Cerebellum (tissue), 4 donors: ENCODE measurements at places on chromosomes 6 and 20.

GRCh38 chr20:6169251-6169650 lies 46.4 kb upstream of the FERMT1 start:
- no peak for DNase-seq

DNA sequence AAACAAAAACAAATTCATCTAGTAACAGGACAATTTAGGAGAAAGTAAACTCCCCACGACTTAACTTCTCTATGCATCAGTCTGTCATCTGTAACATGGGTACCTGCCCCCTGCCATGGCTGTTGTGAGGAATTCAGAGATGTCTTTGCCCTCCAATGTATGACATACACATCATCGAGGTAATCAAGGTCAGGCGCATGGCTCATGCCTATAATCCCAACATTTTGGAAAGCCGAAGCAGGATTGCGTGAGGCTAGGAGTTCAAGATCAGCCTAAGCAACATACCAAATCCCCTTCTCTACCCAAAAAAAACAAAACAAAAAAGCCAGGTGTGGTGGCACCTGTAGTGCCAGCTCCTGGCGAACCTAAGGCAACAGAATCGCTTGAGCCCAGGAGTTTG lies 9.0 kb downstream of the EEF1A1 start:
- DNase-seq, result no peak

DNA sequence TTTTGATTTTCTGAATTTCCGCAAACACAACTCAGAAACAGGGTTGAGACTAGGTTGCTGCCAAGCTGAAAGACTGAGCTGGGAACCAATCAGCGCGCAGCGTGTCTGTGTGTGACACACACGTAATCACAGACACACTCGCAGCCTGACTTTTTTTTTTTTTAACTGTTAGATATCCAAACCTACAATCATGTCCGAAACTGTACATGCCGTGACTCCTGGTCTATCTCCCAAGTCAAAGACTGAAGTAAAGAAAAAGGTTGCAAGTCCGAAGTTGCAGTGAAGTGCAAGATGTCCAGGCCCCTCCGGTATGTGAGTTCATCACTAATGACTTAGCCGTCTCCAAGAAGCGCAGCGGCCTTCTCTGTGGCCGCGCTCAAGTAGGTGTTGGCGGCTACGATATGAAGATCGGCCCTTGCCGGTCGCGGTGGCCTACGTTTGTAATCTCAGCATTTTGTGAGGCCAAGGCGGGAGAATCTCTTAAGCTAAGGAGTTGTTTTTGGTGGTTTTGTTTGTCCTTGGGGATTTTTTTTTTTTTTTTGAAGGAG lies 108.2 kb downstream of the HFE start:
- DNase-seq, result peak; percentile 92

- DNase-seq, result no peak
These were observed 109.8 kb upstream of the ATXN1 start for GRCh38 chr6:16871047-16871446.

DNA sequence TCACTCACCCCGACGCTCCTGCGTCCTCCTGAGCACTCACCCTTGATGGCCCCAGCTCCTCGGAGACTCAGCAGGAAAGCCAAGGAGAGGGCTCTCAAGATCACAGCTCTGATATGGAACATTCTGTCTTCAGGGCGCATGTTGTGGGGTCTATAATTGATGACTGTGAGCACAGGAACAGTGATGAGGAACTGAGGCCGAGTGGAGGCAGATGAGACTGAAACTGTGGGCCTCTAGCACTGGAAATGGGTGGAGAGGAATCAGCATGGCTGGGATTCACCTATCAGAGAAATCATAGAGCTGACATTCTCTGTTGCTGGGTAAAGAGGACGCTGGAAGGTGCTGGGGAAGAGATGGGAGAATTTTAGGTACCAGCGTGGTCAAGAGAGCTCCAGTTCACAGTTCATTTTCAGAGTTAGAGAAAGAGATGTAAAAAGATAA lies at the start of gene HLA-DPA1:
TSS of gene HLA-DPA1 (minus strand) at position 219 of the 441 bp plus-strand sequence.
- DNase-seq, result peak; percentile 61

DNA sequence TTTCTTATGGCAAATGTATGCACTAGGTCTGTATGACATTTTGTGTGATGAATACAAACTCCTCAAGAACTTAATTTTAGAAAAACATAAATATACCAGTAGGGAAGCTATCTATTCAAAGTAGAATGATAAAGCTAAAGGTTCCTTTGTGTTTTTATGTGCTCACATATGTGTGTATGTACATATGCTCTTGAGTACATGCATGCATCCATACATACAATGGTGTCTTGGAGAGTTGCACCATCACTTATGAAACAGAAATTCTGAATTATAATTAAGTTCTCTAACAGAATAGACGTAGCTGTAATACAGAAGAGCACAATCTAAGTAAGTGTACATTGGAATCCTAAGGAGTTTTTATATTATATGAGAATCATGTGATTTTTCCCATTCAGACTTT lies 2.3 kb downstream of the NKAIN2 start:
- DNase-seq, result no peak

GRCh38 chr6:16840725-16841124 lies 79.5 kb upstream of the ATXN1 start:
- no peak for DNase-seq

GRCh38 chr20:54167909-54168872 lies 5.6 kb downstream of the CYP24A1 start:
- DNase-seq, result no peak

DNA sequence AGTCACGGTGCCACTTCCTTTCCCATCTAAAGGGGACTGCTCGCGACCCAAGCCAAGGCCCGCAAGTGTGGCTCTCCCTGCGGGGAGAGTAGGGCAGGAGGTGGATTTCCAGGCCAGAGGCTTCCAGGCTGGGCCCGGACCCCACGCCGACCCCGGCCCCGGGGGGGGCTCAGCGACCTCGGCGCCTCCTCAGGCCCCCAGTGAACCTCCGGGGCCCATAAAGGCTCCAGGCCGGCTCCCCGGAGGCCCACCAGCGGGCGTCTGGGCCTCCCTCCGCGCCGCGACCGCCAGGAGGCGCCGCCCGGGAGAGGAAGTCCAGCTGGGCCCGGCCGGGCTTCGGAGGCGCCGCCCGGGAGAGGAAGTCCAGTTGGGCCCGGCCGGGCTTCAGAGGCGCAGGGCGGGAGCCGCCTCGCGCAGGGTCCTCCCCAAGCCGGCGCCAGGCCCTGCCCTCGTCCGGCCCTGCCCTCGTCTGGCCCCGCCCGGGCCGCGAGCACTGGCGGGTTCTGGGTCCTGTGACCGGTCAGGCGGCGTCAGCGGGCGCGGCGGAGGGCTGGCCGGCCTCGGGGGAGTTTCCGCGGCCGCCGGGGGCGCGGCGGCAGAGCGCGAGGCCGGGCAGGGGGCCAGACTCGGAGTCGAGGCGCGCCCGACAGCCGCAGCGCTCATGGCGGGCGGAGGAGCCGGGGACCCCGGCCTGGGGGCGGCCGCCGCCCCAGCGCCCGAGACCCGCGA lies at the start of gene RAB32:
TSS of gene RAB32 (plus strand) at position 623 of the 729 bp plus-strand sequence. CDS start at position 662, 39 bp downstream.
- peak; percentile 79 for DNase-seq

- no peak for DNase-seq
These were observed 21.3 kb upstream of the SLC22A7 start for GRCh38 chr6:43276577-43277305.

DNA sequence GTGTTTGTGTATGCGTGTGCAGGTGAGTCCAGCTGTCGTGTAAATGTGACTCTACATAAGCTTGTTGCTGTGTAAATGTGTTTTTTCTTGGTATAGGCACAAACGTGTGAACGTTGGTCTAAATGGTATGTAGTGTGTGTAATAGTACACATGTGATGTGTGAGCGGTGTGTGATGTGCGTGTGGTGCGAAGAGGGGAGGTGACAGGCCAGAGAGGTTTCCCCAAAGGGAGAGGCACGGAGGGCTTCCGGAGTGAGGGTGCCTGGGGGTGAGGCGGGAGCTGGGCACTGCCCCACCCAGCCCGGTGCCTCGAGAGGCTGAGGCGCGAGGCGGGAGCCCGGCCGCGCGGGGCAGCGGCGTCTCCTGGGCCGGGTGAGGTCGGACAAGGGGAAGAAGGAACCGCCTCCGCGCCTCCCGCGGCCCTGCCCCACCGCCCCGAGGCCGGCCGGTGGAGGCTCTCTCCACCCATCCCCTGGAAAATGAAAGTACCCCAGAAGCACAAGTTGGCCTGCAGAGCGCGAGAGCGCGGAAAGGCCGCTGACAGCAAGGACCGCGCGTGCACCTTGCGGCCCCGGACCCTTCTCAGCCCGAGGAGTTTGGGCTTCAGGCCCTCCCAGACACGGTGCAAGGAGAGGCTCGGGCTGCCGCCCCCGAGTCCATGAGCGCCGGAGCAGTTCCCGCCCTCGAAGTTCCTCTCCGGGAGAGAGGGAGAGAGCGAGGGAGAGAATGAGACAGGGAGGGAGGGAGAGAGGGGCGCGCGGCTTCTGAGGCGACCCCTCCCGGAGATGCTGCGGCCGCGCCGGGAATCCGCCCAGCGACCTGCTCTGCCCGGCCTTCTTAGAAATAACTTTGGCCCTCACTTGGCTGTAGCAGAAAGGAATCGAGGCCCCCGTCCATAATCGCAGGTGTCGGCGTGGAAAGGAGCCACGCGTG lies 43.2 kb upstream of the OSTM1 start:
- no peak for DNase-seq

DNA sequence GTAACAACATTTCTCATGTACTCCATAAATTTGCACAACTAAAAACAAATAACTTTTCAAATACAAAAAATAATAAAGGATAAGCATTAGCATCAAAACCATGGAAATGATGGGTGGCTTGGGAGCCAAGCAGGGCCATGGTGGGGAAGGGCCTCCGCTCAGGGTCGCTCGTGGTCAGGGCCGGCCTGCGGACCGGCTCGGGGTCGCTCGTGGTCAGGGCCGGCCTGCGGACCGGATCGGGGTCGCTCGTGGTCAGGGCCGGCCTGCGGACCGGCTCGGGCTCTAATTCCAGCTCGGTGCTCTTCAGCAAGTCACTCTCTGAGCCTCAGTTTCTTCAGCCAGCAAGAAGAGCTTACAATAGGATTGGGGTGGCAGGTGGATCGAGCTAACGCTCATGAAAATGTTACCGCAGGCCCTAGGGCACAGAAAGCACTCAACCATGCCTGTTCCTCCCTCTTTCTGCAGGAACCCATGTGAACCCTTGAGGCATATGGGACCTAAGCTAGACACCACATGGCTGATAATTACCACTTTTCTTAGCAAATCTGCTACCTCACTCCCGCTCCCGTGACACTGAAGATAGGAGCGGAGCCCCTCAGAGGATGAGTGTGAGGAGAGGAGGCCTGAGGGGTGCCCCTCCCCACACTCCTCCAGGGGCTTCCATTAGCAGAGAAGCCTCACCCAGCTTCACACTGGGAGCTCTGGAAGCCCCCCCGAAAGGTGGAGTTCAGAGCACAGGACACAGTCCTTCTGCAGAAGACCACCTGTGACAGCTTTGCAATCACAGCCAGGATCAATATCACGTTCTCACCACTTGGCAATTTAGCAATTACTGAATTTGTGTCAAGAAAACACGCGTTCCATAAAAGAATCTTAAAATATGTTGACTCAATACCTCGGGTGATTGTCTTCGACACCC lies 103.0 kb downstream of the PSMB1 start:
- no peak for DNase-seq

GRCh38 chr6:35341557-35341956 lies 801 bp upstream of the PPARD start:
- DNase-seq, result no peak

GRCh38 chr20:21436205-21436604 lies 38.9 kb upstream of the NKX2-4 start:
- DNase-seq, result no peak

- DNase-seq, result peak; percentile 73
These were observed 29.8 kb upstream of the NEDD9 start for GRCh38 chr6:11262242-11262641.

- no peak for DNase-seq
These were observed 275.1 kb upstream of the IMPG1 start for GRCh38 chr6:76347539-76347938.

GRCh38 chr20:13449868-13450434 lies 188.8 kb downstream of the TASP1 start:
- no peak for DNase-seq

DNA sequence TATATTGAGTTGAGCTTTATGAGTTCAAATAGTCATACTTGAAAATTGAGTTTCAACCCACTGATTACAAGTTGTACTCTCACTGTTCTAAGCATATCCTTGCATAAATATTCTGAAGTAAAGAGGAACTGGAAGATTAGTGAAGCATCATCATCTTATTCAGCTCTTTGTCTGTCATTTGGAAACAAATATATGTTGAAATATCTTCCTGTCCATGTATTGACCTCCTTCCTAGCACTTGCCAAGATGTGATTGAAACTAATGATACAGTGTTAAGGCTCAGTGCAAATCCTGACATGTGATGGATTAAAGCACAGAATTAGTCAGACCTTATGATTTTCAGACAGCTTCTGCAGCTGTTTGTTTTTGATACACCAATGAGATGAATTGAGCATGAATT lies 434.3 kb downstream of the TBC1D32 start:
- no peak for DNase-seq

GRCh38 chr6:107843400-107843799 lies 19.3 kb upstream of the SCML4 start:
- no peak for DNase-seq

DNA sequence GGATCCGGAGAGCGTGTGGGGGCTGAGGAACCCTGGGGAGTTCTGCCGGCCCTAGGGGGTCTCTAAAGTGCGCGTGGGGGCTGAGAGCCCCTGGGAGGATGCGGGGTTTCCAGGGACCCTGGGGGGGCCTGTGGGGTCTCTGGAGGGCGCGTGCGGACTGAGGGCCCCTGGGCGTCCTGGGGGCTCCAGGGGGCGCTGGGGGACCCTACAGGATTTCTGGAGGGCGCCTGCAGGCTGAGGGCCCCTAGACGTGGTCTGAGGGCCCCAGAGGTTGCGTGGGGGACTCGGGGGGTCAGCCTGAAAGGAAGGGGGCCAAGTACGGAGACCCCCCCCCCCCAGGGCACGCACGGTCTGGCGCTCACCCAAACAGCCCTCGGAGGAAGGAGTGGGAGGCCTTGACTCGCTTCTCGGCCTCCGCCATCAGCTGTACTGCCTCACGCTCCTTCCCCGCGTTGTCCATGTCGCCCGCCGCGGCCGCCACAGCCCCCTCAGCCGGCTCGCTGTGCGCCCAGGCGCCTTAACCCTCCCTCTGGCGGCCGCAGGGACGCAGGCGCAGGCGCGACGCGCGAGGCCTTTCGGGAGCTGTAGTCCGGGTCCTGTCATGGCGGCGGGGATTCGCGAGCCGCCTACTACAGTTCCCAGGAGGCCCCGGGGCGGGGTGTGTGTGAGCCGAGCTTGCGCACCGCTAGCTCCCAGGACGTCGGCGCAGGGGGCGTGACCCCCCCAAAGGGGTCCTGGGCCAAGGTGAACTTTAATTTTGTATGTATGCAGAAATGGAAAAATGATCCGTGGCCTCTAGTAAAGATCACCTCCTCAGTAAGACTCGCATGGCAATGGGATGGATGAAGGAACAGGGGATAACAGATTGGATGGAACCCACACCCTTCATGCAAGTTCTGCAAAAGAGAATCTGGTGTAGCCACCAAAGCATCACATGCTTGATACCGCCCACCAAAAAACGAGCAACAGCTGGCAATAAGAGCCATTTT lies at the start of gene NAPB:
TSS of gene NAPB (minus strand) at position 546 of the 989 bp plus-strand sequence. CDS start at position 460, 86 bp downstream.
- peak; percentile 96 for DNase-seq

- no peak for DNase-seq
These were observed 90.9 kb downstream of the PSMG4 start for GRCh38 chr6:3349388-3350251.
